ENCODE measurements at places on chromosomes 6 and 20.

- no peak overlapping the region for H3K4me3 ChIP-seq
- no peaks in the 10 kb centered on the region for H3K36me3 ChIP-seq
- H3K27ac ChIP-seq = no peak overlapping the region
Observed at GRCh38 chr6:167120583-167120903, 2.4 kb upstream of the CCR6 start.

DNA sequence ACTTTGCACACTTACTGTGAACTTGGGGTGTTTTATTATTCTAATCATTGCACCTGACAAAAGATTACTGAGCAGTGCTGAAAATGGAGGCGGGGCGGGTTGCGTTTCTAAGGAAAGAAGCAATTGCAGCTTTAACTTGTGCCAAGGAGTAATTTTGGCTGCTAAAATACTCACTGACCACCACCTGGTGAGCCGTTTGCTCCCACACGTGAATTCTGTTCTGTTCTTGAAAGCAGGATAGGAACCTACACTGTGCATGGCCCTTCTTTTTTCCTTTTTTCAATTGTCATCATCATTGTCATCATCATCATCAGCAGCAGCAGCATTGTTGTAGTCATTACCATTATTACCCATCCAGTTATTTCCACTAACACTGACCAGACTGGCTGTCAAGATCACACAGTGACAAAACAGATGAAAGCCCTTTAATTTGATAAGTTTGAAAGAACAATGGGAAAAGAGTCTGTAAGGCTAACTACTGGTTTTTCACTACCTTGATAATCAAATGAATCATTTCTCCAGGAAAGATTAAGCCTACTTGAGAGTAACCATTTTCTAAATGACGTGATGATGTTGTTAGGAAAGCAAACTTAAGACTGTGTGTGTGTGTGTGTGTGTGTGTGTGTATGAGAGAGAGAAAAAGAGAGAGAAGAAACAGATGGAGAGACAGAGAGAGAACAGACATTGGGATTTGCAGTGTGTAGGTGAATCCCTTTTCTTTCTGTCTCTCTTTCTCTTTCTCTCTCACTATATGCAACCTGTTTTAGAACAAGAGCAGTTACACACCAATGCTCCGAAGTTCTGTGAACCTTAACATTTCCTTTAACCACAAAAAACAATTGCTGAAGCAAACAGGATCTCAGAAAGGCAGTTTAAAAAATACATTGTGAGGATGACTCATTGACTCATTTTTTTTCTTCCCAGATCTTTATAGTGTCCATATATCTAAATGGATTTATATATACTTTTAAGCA is 3.8 kb downstream of the RIPOR2 start:
- H3K27me3 ChIP-seq = no peaks in the 10 kb centered on the region
- peaks cover 45% of the 10 kb centered on the region for H3K4me1 ChIP-seq
- H3K27ac ChIP-seq = peak overlapping the region; percentile 85
- DNase-seq = no peak
- peaks cover 16% of the 10 kb centered on the region for H3K36me3 ChIP-seq

GRCh38 chr20:8790442-8791074 is 278.3 kb upstream of the PLCB4 start:
- H3K27me3 ChIP-seq = no peaks in the 10 kb centered on the region
- H3K36me3 ChIP-seq = no peaks in the 10 kb centered on the region
- H3K4me1 ChIP-seq = no peaks in the 10 kb centered on the region

GRCh38 chr20:24634855-24635254 is 165.4 kb downstream of the SYNDIG1 start:
- no peak for DNase-seq
- no peaks in the 10 kb centered on the region for H3K4me1 ChIP-seq

GRCh38 chr20:56343861-56344381 is 14.9 kb upstream of the FAM210B start:
- H3K36me3 ChIP-seq = no peaks in the 10 kb centered on the region
- H3K27ac ChIP-seq = no peak overlapping the region
- peak; percentile 13 for DNase-seq

DNA sequence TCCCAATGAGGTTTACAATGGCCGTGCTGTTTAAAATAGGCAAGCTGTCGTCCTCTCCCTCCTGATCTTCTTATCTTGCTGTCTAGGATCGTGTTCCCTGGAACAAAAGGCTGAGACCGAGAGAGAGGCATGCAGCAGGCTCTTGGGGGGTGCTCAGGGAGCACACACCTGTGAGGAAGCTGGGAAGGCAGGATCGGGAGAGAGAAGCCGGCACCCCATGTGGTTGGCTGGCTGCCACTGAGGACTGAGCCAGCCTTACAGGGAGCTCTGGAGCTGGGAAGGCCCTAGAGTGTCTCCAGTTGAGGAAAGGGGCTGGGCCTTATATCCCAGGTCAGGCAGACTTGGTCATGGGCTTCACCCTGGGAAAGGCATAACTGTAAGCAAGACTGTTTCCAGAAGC is 184.2 kb downstream of the LY86 start:
- no peaks in the 10 kb centered on the region for H3K27me3 ChIP-seq
- no peak overlapping the region for H3K4me3 ChIP-seq
- no peak for DNase-seq
- H3K27ac ChIP-seq = no peak overlapping the region

- no peak overlapping the region for H3K27ac ChIP-seq
- no peaks in the 10 kb centered on the region for H3K27me3 ChIP-seq
- H3K4me1 ChIP-seq = no peaks in the 10 kb centered on the region
- H3K36me3 ChIP-seq = no peaks in the 10 kb centered on the region
- H3K4me3 ChIP-seq = no peak overlapping the region
Observed at GRCh38 chr20:62350098-62350628, 16.9 kb downstream of the LAMA5 start.

DNA sequence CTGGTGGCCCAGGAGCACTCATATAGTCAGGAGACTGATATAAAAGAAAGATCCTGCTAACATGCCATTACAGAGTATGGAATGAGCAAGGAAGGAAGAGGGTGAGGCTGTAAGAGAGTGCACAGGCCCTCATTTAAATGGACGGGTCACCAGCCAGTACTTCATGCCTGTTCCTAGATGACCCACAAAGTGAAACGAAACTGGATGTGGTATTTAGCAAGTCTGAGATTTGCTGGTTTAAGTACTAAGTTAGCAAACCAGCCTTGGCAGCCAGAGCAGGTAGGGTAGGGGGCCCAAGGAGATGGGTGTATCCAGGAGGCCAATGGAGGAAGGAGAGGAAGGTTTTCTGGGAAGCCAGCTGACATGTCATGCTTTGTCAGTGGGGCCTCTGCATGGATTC is 15.9 kb downstream of the NT5E start:
- peaks cover 9% of the 10 kb centered on the region for H3K4me1 ChIP-seq
- no peak for DNase-seq
- no peak overlapping the region for H3K4me3 ChIP-seq
- H3K27me3 ChIP-seq = no peaks in the 10 kb centered on the region
- H3K36me3 ChIP-seq = no peaks in the 10 kb centered on the region

- no peak for DNase-seq
- H3K27ac ChIP-seq = no peak overlapping the region
- no peaks in the 10 kb centered on the region for H3K36me3 ChIP-seq
- no peak overlapping the region for H3K4me3 ChIP-seq
Observed at GRCh38 chr20:57958050-57958420, 248.2 kb upstream of the PMEPA1 start.

- H3K27ac ChIP-seq = no peak overlapping the region
- H3K4me1 ChIP-seq = no peaks in the 10 kb centered on the region
- no peak overlapping the region for H3K4me3 ChIP-seq
- H3K27me3 ChIP-seq = no peaks in the 10 kb centered on the region
Observed at GRCh38 chr6:90819483-90819882, 232.6 kb upstream of the MAP3K7 start.

Data from naive thymus-derived CD4-positive, alpha-beta T cell (primary cell).